IMR-90 (cell line): ENCODE measurements at places on chromosomes 7 and 10. TPM values are rescaled to one million over a fixed set of nuclear protein-coding genes. Genes with fewer than 3 reads are reported as not detected.

DNA sequence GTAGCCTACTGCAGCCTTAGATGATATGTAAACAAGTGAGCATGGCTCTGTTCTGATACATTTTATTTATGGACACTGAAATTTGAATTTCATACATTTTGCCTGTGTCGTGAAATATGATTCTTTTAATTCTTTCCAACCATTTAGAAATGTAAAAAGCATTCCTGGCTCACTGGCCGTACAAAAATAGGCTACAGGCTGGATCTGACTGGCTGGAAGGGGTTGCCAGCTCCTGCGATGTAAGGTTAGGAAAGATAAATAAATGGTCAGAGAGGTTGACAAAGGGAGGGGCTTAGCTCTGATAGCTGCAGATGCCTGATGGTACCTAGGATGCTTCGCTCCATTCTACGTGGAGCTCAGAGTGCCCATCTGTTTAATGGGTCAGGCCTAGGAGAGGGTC is 3.4 kb downstream of the ADCYAP1R1 start:
- no peak overlapping the region for H3K4me3 ChIP-seq
- no peaks in the 10 kb centered on the region for H3K36me3 ChIP-seq
- no peak for DNase-seq

GRCh38 chr10:117547016-117547715 is 4.6 kb downstream of the EMX2 start:
- no peaks in the 10 kb centered on the region for H3K36me3 ChIP-seq
- no peak overlapping the region for H3K27ac ChIP-seq
- H3K4me1 ChIP-seq = peaks cover 2% of the 10 kb centered on the region; the same call in 1 of the 2 replicates
- no peak for DNase-seq
- H3K4me3 ChIP-seq = no peak overlapping the region
- H3K27me3 ChIP-seq = peaks cover 88% of the 10 kb centered on the region

HMX3 gene
- total RNA-seq = not detected in 2 replicates

- H3K4me3 ChIP-seq = no peak overlapping the region
- H3K27me3 ChIP-seq = no peaks in the 10 kb centered on the region
- peaks cover 12% of the 10 kb centered on the region for H3K4me1 ChIP-seq
- H3K27ac ChIP-seq = no peak overlapping the region
- H3K36me3 ChIP-seq = peaks cover 32% of the 10 kb centered on the region; the same call in 1 of the 2 replicates
These were observed 3.7 kb upstream of the SPACDR start for GRCh38 chr7:100467638-100468373.

- no peak for DNase-seq
- peaks cover 3% of the 10 kb centered on the region; the same call in 1 of the 2 replicates for H3K4me1 ChIP-seq
- H3K27me3 ChIP-seq = no peaks in the 10 kb centered on the region
- H3K36me3 ChIP-seq = no peaks in the 10 kb centered on the region; the same call in 1 of the 2 replicates
These were observed 50.9 kb downstream of the HBP1 start for GRCh38 chr7:107219563-107220244.

- peak; percentile 53 for DNase-seq
- peak overlapping the region; percentile 56; the same call in 1 of the 2 replicates for H3K27ac ChIP-seq
- no peak overlapping the region for H3K4me3 ChIP-seq
- H3K27me3 ChIP-seq = no peaks in the 10 kb centered on the region
These were observed 140.1 kb downstream of the GLI3 start for GRCh38 chr7:42096681-42097561.

- no peak overlapping the region for H3K4me3 ChIP-seq
- no peak overlapping the region for H3K27ac ChIP-seq
- H3K27me3 ChIP-seq = no peaks in the 10 kb centered on the region
- H3K36me3 ChIP-seq = no peaks in the 10 kb centered on the region
- DNase-seq = no peak
These were observed 66.0 kb downstream of the NPSR1 start for GRCh38 chr7:34723866-34724490.

SYT15B gene
- total RNA-seq = 0.54 and 0.56 TPM in 2 replicates

DNA sequence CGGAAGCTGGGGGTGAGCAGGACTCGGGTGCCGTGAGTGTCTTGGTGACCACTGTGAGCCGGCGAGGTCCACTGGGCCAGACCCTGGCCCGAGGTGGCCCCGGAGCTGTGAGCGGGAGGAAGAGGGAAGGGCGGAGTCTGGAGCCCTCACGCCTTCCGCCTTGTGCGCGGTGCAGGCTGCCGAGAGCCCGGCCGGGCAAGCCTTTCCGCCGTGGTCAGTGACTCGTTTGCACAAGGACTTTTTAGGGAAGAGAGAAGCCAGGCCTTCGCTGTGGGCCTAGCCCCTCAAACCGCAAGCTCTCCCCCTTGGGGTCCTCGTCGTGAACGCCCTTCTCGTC is 40.9 kb upstream of the ZNF32 start:
- H3K4me3 ChIP-seq = peak overlapping the region; percentile 24
- peak overlapping the region; percentile 1; the same call in 1 of the 2 replicates for H3K27ac ChIP-seq

DNA sequence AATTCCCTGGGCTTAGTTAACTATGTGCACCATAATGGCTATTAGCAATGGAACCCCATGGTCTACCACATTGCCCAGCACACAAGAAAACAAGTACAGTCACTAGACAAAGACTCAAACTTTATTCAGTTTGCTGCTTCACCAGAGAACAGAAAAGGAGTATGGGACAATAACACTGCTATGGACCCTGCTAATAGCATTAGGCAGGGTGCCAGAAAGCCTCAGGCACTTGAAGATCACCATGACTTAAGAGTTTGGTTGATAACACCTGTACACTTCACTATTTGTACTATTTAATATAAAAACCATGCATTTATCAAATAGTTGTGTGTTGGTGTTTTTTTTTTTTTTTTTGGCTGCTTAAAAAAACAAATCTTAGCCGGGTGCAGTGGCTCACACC is 159.6 kb downstream of the KMT2E start:
- no peaks in the 10 kb centered on the region for H3K4me1 ChIP-seq
- no peaks in the 10 kb centered on the region for H3K27me3 ChIP-seq
- no peak for DNase-seq
- no peak overlapping the region for H3K4me3 ChIP-seq
- no peak overlapping the region for H3K27ac ChIP-seq

DNA sequence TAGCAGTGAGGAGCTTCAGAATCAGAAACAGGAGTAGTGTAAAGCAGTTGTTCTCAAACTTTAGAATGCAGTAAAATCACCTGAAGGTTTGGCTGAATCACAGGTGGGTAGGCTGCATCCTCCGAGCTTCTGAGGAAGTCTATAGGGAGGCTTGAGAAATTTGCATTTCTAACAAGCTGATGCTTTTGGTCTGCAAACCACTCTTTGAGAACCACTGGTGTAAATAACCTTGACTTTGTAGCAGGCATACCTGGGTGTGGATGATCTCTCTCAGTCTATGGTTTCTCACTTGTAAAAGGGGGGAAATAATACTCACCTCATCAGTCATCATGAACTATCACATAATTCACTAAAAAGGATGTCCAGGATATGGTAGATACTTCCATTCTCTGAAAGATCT is 118.1 kb downstream of the SRI start:
- DNase-seq = no peak
- H3K36me3 ChIP-seq = no peaks in the 10 kb centered on the region
- no peak overlapping the region for H3K4me3 ChIP-seq
- H3K27me3 ChIP-seq = no peaks in the 10 kb centered on the region

- H3K27me3 ChIP-seq = no peaks in the 10 kb centered on the region
- no peak overlapping the region for H3K4me3 ChIP-seq
- H3K27ac ChIP-seq = no peak overlapping the region
- no peaks in the 10 kb centered on the region; the same call in 1 of the 2 replicates for H3K36me3 ChIP-seq
- no peaks in the 10 kb centered on the region for H3K4me1 ChIP-seq
These were observed 166.2 kb downstream of the CTTNBP2 start for GRCh38 chr7:117707080-117707479.

- H3K4me3 ChIP-seq = no peak overlapping the region
- no peaks in the 10 kb centered on the region for H3K27me3 ChIP-seq
- H3K36me3 ChIP-seq = peaks cover 10% of the 10 kb centered on the region
- peak overlapping the region; percentile 16; the same call in 1 of the 2 replicates for H3K27ac ChIP-seq
- DNase-seq = no peak
- peaks cover 18% of the 10 kb centered on the region for H3K4me1 ChIP-seq
These were observed 2.4 kb downstream of the EIF4H start for GRCh38 chr7:74176555-74176954.

HABP2 gene
- not detected in 2 replicates for total RNA-seq

DNA sequence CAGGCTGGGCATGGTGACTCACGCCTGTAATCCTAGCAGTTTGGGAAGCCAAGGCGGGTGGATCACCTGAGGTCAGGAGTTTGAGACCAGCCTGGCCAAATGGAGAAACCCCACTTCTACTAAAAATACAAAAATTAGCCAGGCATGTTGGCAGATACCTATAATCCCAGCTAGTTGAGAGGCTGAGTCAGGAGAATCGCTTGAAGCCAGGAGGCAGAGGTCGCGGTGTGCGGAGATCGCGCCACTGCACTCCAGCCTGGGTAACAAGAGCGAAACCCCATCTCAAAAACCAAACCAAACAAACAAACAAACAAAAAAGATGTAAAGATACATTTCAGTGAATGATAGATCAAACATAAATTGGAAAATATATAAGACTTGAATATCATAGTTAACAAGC is 105.9 kb downstream of the PLPP4 start:
- no peak overlapping the region for H3K27ac ChIP-seq
- no peak overlapping the region for H3K4me3 ChIP-seq
- no peak for DNase-seq
- H3K36me3 ChIP-seq = no peaks in the 10 kb centered on the region

GPR85 gene
- total RNA-seq = 5.0 and 5.4 TPM in 2 replicates

ABCF2 gene
- total RNA-seq = 100 and 103 TPM in 2 replicates

GRCh38 chr10:129771576-129771975 is 192.5 kb downstream of the EBF3 start:
- no peak for DNase-seq
- no peak overlapping the region for H3K27ac ChIP-seq
- no peaks in the 10 kb centered on the region for H3K27me3 ChIP-seq
- no peaks in the 10 kb centered on the region for H3K36me3 ChIP-seq
- H3K4me1 ChIP-seq = no peaks in the 10 kb centered on the region

DNA sequence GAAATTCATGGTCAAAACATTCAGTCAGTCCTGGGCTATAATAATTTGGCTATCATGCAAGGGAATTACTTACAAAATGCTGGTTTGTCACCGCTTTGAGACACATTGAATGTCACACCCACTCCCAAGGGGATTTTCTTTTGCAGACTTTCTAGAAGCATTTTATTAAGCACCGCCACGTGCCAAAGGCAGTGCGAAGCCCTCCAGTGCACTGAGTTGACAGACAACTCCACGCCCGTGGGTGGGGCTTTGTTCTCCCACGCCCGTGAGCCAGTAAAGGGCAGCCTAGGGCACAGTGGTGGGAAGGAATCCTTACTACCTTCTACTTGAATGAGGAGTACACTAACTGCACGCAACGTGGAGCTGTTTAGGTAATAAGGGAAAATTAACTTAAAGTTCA is 515.8 kb downstream of the KCNMA1 start:
- no peaks in the 10 kb centered on the region for H3K36me3 ChIP-seq
- H3K4me1 ChIP-seq = no peaks in the 10 kb centered on the region
- no peak overlapping the region for H3K4me3 ChIP-seq

DNA sequence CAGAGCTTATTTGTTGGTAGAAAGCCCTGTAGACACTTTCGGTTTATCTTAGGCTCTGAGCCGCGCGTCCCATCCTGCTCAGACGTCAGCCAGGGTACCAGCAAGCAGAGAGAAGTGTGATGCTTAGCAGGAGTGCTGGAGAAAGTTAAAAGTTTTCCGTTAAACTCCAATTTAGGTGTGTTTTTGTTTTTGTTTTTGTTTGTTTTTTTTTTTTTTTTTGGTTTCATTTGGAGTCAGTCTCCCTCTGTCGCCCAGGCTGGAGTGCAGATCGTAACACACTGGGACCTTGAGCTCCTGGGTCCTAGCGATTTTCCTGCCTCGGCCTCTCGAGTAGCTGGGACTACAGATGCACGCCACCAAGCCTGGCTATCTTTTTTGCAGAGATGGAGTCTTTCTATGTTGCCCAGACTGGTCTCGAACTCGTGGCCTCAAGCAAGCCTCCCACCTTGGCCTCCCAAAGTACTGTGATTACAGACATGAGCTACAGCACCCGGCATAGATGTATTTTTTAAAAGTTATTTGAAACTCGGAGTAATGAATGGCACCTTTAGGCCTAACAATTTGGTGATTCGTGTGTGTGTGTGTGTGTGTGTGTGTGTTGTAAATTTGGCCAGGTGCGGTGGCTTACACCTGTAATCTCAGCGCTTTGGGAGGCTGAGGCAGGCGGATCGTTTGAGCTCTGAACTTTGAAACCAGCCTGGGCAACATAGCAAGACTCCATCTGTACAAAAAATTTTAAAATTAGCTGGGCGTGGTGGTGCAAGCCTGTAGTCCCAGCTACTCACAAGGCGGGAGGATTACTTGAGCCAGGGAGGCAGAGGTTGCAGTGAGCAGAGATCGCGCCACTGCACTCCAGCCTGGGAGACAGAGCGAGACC is 1.3 kb upstream of the HIP1 start:
- H3K4me1 ChIP-seq = peaks cover 6% of the 10 kb centered on the region
- H3K36me3 ChIP-seq = no peaks in the 10 kb centered on the region
- peak overlapping the region; percentile 61 for H3K4me3 ChIP-seq
- peak overlapping the region; percentile 30 for H3K27ac ChIP-seq
- peaks cover 3% of the 10 kb centered on the region; the same call in 1 of the 2 replicates for H3K27me3 ChIP-seq
- DNase-seq = peak; percentile 62

DNA sequence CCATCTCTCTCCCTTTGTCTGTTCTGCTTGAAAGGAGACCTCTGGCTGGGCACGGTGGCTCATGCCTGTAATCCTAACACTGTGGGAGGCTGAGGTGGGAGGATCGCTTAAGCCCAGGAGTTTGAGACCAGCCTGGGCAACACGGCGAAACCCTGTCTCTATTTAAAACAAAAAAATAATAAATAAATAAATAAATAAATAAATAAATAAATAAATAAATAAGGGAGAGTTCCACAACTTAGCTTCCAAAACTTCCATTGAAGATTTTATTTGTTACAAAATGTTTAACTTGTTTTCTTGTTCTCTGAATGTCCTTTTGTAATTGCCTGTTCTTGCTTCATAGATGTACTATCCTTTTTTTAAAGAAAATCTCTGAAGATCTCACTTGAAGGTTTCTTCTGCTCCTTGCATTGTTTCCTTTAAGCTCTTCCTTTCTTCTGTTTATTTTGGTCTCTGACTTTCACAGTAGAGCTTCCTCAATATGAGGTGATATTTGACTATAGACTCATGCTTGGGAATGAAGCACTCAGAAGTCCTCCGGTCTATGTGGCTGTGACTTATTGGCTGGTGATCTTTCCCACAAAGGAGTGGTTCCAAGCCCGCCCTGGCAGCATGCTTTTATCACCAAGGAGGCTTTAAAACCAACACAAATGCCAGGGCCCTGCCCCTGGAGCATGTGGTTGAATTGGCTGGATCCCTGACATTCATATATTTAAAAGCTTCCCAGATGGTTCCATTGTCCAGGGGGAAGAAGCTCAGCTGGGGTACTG is 18.1 kb upstream of the NPTX2 start:
- no peak overlapping the region for H3K4me3 ChIP-seq
- H3K27ac ChIP-seq = no peak overlapping the region
- H3K27me3 ChIP-seq = no peaks in the 10 kb centered on the region
- DNase-seq = no peak
- H3K36me3 ChIP-seq = no peaks in the 10 kb centered on the region
- no peaks in the 10 kb centered on the region for H3K4me1 ChIP-seq
